NCI-H1092 treated with DMSO at 0.1 percent for 48 hours (cell line): ENCODE measurements at places on chromosomes 7 and 10.
A peak's percentile ranks its signal among the peaks of the same experiment; 100 is the strongest.

- no peak for DNase-seq
Observed at GRCh38 chr10:17143055-17143690, 13.6 kb upstream of the CUBN start.

GRCh38 chr7:74175340-74175739, 1.2 kb downstream of the EIF4H start:
- DNase-seq = no peak

DNA sequence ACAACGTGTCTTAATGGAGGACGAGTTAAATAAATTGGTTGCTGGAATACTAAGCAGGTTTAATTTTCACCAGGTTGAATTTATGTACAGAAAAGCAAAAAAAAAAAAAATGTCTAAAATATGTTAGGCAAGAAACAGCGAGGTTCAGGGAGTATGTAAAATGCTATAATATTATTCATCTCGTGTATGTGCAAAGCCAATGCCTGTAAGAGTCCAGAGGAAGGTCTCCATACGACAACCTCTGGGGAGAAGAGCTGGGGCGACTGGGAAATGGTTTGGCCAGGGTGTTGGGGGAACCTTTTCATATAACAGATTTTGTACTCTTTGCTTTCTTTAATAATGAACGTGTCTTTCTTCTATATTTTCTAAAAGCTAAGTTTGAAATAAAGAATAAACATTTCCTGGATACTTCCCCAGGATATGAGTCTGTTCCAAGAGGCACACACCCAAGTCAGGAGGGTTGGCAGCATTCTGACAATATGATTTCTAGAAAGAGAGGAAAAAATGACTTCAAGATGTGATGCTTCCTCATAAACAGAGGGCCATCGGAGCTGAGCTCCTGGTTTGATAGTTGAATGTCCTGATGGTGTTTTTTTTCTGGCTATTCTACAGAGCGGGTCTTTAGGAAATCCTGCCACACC, 208.6 kb upstream of the MGMT start:
- no peak for DNase-seq

GRCh38 chr10:122878799-122879338, 512 bp downstream of the FAM24B start:
- DNase-seq = peak; percentile 60

GRCh38 chr7:38052786-38053185, 125.3 kb upstream of the STARD3NL start:
- DNase-seq = no peak

DNA sequence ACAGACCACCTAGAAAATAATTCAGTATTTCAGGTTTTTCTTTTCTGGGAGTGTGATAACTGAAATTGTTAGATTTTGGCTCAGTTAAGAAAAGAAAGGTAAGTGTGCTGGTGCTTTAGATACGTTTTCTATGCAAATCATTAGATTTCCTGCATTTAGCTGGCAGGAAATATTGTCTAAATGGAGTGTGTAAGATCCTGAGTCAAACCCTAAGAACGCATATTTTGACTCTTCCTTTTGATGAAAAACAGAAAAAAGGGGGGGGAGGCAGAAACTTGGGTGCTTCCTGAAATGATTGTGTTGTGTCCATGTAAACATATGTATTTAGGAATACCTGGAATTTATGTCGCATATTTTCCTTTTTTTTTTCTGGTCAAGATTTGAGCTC, 1.2 kb downstream of the GRK5 start:
- no peak for DNase-seq

DNA sequence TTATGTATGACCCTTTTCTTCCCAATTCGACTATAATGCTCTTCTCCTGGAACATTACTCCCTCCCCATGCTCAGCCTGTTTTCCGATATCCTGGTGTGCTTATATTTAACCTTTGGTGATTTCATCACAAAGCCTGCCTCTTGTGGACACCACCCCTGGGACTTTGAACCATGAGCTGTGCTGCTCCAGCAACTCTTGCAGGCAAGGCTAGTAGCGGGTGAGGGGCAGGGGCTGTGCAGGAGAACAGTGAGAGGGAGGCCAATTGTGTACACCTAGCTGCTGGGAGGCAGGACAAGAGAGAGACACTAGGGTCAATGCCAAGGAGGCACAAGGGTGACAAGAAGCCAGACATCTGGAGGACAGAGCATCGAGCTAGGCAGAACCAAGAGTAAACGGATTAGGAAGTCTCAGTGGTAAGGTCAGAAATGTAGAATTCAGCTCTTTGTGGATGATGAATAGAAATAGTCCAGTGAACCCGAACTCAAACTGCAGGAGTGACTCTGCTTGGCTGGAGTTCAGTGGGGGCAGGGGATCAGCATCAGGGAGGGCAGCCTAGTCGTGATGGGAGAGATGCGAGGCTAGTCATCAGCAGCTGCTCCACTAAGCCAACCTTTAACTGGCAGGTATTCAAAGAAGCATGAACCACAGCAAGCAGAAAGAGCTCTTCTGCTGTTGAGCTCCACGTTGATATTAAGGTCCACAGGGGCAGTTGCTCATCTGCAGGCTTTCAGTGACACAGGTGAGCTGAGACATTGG, 31.0 kb upstream of the MKI67 start:
- no peak for DNase-seq

- no peak for DNase-seq
Observed at GRCh38 chr10:130430852-130431704, 294.9 kb downstream of the GLRX3 start.

GRCh38 chr10:43255634-43256431, 11.0 kb downstream of the RASGEF1A start:
- DNase-seq = no peak

DNA sequence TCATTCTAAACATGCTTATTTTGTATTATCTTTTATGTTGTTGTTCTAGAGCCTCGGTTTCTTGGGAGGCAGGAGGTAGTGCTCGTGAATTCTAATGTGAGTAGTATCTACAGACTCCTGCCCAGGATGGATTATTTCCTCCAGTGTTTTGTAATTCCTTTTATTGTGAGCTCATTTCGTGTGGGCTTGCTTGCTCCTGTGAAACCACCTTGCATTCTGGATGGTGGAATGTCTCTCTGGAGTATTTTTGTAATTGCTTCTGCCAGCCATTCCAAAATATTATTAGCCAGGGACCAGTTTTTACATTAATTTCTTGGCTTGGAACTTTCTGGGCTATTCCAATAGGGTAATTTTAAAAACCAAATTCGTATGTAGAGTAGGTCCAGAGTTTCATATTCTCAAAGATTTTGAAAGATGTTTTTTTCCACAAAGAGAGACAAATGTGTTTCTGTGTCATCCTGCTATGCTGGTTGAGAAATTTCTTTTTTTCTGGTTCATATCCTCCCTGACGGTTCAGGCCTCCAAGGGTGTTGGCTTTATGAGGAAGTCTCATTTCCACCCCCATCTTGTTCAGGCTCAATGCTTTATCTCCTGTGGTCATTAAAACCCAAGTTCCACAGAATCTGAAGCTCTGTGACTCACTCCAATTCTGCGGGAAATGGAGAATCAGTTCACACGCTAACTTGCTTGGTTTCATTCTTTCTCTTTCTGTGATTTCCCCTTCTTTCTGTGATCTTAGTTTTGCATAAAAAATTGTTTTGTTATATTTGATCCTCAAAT, 41.7 kb upstream of the CALD1 start:
- DNase-seq = no peak

- DNase-seq = no peak
Observed at GRCh38 chr10:101139421-101139911, 8.4 kb downstream of the TLX1 start.

DNA sequence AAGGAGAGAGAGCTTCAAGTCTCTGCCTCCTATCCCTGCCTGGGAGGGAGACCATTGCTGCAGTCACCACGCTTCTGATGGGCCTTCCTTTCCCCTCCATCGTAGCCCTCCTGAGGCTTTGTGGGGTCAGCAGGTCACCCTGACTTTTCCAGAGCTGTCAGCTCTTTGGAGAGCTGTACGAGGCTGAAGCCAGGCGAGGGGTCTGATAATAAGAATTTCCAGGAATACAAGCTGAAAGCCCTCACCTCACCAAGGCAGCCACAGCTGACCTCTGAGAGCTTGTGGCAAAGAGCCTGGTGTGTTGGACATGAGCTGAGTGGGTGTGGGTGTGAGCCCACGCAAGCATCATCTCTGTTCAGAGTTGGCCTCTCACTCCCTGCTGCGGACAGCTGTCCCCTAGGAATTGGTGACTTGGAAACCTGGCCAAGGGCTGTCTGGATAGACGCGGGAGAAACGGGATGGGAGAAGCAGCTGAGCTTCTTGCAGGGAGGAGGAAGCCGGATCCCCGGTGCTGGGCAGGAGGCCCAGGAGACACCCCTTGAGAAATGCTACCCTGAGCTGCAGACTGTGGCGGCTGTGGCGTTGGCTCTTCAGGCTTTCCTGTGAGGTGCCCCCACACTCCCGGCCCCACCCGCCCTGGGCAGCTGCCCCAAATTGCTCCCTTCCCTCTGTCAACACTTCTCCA, 122.1 kb upstream of the BTBD16 start:
- DNase-seq = peak; percentile 10
